ENCODE measurements at places on chromosomes 5 and 9.

- DNase-seq: no peak
Observed at GRCh38 chr9:95876138-95876444, 600 bp downstream of the ERCC6L2 start.

GRCh38 chr9:96061293-96061987 is 185.9 kb downstream of the ERCC6L2 start:
- DNase-seq: peak; percentile 62

- DNase-seq: peak; percentile 89
Observed at GRCh38 chr5:157172403-157172802, 6.3 kb upstream of the GARIN3 start.

DNA sequence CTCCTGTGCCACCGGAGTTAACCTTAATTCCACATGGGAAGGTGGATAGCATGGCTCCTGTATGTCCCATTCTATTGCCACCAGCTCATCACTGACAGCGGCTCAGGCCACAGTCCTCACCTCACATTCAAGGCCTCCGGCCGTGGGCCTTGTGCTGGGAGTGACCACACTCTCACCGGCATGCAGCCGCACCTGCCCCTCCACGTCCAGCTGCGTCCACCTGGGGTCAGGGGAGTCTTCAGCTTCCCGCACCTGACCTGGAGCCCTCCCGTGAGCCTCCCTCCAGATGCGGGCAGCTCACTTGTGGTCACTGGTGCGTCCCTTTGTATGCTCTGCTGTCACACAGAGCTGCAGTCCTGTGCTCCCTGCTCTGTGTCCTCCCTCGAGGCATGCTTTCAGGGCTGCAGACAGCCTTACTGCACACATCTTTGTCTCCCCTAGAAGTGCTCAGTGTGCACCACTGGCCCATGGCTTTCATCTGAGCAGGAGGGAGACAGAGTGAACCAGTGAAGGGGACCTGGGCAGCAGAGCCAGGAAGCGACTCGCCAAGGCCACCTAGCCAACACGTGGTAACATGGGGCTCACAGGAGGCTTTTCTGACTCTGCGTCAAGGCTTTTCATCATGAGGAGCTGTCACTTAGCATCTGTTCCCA is 210.1 kb downstream of the ERCC6L2 start:
- DNase-seq: no peak

- no peak for DNase-seq
Observed at GRCh38 chr9:89712283-89712682, 107.5 kb downstream of the GADD45G start.
